ENCODE measurements at places on chromosomes 5 and 9. TPM values are rescaled to one million over a fixed set of nuclear protein-coding genes. Genes with fewer than 3 reads are reported as not detected.

Gene LIFR
- total RNA-seq = not detected

Gene ARHGEF28
- 0.53 TPM for total RNA-seq

Gene MLANA
- not detected for total RNA-seq

- no peak for DNase-seq
Observed at GRCh38 chr5:130624805-130625204, 540.3 kb downstream of the HINT1 start.

- no peak for DNase-seq
Observed at GRCh38 chr5:132947671-132948070, 15.8 kb downstream of the AFF4 start.

DNA sequence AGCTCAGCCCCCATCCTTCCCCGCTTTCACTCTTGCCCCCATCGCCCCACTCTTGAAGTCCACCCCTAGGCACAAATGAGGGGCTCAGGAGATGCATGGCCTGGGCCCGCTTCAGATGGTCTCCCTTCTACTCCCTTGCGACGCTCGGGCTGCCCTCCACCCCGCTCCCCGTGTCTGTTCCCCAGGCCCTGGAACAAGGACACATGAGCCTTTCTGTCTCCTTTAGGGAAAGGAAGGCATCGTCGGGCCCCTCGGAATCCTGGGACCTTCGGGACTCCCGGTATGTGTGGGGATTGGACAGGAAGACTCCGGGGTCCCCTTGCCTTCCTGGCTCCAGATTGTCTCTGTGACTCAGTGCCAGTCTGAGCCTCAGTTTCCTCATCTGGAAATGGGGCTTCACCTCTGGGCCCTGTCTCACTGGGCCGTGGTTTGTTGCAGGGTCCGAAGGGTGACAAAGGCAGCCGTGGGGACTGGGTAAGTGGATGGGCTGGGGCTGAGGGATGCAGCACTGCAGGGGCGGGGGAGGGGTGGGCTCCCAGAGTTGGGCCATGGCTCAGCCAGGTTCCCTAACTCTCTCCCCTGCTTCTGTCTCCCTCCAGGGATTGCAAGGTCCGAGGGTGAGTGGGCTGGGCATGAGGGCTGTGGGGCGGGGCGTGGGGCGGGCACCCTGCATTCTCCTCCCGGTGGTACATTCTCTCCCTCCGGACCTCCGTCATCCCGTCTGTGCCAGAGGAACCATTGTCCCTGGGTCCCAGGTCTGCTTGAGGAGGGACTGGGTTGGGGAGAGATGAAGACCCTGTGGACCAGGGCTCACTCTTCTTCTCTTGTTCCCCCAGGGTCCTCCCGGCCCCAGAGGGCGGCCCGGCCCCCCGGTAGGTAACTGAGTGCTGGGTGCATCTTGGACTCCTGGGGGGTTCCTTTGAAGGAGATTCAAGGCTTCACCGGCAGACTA is 21.8 kb upstream of the ORM1 start:
- DNase-seq = no peak

GRCh38 chr5:172870291-172870714 is 36.3 kb downstream of the ERGIC1 start:
- DNase-seq = no peak

DNA sequence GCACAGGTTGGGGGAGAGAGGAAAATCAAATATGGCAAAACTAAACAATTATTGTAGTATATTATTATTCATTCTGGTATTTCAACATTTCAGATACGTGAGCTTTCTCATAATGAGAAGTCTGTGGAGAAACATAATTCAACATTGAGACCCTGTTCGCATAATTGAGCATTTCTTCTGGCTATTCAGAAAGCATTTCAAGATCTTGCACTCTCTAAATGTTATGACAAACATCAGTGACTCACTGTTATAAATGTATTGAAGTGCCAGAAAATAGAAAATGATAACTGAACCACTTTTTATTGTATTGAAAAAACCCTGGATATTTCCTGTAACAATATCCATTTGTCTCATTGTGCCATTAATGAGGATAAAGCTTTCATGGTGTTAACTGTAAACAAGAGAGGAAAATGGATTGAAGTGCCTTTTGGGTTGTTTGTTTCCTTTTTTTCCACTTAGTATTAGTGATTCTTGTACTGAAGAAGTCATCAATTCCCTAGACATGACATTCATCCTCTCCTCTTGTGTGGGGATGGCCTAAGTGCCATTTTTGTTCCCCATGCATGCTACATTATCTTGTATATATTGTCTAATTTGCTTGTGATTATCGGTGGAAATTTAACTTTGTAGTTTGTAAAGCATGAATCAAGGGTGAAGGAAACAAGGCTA is 124.6 kb downstream of the CAMK4 start:
- DNase-seq = no peak
